ENCODE measurements at places on chromosomes 2 and 18.

DNA sequence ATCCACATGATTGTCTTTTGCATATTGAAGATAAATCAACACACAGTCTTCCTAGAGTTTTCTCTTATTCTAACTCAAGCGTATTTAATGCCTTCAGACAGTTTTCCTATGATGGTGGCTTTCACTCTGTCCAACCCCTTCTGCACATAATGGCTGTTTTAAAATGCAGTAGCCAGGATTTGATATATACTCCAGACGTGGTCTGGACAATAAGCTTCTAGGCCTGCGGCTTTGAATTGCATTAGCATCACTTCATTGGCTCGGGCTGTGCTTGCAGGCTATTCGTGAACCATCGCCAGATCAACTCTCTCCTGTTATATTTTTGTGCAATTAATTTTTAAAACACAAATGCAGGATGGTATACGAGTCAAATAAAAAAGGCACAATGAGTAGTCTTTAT lies 235.3 kb downstream of the BCL2 start:
- no peak for DNase-seq

DNA sequence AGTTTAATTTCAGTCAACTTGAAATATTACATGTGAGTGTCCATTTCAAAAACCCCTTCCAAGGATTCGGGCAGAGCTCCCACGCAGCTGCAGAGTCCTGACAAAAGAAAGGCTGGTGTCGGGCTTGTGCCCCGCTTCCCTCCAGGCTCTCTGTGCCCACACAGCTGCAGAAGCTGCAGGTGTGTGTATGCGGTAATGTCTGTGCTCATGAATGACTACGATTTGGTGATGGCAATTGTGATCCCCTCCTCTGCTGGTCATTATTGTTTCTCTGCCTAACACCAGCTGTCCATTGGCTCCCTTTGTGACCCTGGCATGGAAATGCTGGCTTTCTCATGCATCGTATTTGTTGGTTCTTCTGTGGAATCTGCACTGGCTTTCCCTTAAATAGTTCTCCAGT lies 224.8 kb downstream of the NUP35 start:
- no peak for DNase-seq

- DNase-seq: no peak
These were observed 19.2 kb downstream of the CCDC138 start for GRCh38 chr2:108805782-108806181.

DNA sequence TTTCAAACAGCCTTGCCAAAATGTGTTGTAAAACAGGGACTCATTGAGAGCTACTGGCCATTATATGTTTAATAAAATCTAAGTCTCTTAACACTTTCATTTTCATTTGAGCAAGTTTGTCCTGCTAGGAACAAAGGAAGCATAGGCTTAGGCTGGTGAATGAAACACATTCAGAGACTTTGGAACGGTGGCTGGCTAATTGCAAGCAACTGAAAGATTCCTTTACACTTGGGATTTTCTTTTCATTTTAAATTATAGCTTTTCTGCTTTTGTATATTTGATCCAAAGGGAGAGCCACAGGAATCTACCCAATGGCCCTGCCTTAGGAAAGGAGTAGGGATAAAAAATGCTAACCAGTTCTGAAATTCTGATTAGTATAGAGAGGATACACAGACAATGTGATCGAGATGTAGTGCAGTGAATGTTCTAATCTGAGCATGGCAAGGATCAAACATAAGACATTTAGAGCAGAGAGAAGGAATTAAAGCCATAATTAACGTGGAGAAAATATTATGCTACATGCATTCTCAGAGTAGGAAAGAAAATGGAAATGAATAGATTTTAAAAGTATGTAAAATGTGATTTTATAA lies 911.4 kb upstream of the SLC39A10 start:
- no peak for DNase-seq

DNA sequence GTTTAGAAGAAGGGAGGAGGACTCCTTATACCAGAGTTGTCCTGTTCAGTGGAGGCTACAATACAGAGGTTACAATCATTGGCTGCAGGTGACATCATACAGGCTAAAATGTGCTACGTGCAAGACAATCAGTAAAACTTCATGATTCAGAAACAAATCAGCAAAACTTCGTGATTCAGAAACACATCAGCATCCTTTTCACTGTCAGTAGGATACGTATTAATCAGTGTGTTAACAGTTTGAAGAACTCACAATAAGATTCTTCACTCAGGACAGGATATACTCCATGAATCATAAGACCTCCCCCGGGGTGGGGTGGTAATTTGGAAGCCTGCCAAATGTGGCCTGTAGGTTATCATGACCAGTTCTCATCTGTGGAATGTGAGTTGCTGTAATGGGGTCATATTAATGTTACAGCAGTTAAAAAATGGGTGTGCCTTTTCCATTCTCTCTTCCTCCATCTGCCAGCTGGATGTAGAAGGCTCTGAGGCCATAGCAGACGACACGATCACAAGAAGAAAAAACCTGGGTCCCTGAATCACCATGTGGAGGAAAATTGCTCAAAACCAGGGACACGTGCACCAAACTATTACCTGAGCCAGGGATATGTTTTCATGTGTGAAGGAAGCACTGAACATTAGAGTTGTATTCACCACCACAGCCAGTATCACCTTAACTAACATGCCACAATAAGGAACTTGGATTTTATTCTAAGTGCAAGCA lies 134.8 kb upstream of the CREB1 start:
- DNase-seq: peak; percentile 30

DNA sequence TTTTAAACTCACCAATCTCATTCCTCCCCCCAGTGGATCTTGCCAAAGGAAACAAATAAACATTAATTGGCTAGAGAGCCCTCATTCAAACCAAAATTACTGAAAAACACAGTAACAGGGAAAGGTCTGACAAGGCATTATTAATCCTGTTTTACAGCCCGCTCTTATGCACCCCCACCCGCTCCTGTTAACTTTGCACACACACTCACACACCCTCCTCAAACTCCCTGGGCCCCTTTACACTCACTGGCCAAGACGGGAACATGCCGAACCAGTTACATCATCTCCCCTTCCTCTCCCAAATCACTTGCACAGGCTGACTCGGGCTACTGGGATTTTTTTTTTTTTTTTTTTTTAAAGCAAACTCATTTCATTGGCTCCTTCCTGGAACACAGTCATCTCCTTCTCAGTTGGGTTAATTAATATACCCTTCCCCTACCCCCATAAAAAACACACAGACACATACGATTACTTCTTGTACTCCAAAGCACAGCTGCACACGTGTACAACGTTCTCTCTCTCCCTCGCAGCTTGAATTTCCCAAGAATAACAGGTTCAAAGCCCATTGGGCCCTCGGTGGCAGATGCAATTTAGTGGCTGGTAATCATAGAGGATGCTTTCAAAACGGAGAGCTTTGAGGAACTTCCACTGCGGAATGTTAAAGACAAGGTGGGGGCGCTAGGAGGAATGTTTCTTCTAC lies 31.8 kb downstream of the KLF7 start:
- DNase-seq: peak; percentile 42

DNA sequence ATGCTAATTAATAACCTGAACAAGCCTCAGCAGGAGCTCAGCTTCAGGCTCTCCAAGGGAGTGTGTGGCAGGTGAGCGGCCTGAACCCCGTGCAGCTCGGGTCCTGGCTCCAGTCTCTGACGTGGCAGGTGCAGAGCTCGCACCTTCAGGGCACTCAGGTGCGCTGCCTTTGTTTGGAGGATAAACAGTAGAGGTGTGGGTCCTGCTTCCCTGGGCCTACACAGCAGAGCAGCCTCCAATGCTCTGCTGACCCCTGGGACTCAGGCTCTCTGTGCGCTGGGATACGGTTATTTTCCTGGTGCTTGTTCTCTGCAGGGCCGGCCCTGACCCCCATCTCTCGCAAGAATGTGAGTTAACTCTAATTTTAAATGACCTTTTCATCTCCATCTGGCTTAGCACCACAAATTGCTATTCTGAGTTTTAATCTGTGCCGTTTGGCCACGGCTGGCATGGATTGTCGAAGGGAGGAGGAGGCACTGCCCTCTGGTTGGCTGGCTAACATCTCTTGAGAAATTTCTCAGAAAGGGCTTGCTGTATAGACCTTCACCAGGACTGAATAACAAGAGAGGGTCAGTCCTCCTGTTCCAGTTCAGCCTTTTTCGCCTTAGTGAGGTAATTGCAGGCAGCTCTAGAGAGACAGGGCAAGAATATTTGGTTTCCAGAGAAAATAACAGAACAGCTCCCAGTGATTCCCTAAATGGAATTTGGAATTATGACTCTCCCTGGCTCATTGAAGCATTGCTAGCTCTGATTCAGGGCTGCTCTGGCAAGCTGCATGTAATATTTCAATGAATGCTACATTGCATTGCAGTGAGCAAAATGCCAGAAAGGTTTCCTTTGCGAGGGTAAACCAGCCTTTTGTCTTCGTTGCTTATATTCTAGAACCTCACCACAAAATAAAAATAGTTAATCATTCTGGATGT lies 161.8 kb downstream of the DCDC2C start:
- DNase-seq: no peak

Data from NB4 (cell line).